ENCODE measurements at places on chromosomes 6 and 20.

GRCh38 chr6:98657764-98658163, 176.6 kb upstream of the POU3F2 start:
- DNase-seq = no peak

- DNase-seq = no peak
Observed at GRCh38 chr6:158066136-158066781, 84.6 kb downstream of the SYNJ2 start.

GRCh38 chr20:32315891-32316290, 38.4 kb downstream of the KIF3B start:
- no peak for DNase-seq

GRCh38 chr6:82088978-82089771, 158.4 kb downstream of the IBTK start:
- no peak for DNase-seq

GRCh38 chr20:38250609-38251008, 9.9 kb downstream of the KIAA1755 start:
- DNase-seq = no peak

- no peak for DNase-seq
Observed at GRCh38 chr6:161356167-161356854, 82.5 kb upstream of the AGPAT4 start.

DNA sequence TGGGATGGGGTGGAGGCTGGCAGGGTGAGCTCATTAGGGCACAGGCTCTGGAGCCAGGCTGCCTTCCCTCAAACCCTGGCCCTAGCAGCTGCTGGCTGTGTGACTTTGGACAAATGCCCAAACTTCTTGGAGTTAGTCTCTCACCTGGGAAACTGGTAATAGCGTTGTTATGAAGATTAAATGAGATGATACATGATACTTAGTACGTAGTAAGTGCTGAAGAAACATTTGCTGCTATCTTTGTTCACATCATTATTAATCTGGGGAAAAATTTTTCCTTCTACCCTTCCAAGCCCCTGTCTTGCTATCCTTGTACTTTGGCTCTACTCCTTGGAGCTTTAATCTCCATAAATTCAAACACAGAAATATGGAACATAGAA, 22.3 kb upstream of the PPARD start:
- no peak for DNase-seq

- DNase-seq = no peak
Observed at GRCh38 chr6:32212076-32212760, 11.6 kb downstream of the NOTCH4 start.

GRCh38 chr6:138105880-138106664, 1.1 kb downstream of the PERP start:
- DNase-seq = no peak

DNA sequence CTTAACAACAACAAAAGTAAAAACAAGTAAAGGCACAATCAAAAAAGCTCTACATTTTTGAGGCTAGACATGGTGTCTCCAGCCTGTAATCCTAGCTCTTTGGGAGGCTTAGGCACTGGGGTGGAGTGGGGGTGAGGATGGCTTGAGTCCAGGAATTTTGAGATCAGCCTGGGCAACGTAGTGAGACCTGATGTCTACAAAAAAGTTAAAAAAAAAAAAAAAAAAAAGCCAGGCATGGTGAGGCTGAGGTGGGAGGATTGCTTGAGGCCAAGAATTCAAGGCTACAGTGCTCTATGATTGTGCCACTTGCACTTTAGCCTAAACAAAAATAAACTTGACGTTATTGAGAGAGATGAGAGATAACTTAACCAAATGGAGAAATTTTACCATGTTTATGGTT, 60.1 kb downstream of the QKI start:
- DNase-seq = no peak

GRCh38 chr20:49928411-49929141, 7.6 kb upstream of the RNF114 start:
- peak; percentile 64 for DNase-seq

- no peak for DNase-seq
Observed at GRCh38 chr20:61778495-61778863, 287.2 kb downstream of the TAF4 start.

- DNase-seq = no peak
Observed at GRCh38 chr20:17345321-17345720, 118.5 kb downstream of the PCSK2 start.

DNA sequence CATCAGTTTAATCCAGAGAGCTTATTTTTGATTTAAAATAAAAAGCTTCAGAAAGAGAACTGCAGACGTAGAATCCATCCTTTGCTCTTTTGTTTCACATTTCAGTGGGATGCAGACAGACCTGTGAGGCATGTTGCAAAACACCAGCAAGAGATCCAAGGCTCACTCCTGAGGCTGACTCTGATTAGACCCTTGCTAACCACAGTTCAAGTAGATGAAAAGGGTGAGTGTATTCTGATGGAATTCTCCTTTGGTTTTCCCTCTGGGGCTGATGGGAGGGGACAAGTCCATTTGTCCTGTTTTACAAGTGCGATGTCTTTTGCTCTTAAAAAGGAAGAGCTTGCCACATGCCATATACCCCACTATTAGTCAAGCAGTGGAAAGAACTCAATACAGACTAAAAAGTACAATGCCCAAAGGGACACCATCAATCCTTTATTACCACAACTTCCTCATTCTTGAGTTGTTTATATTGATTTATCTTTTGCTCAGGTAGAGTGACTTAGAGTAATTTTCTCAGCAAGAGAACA, 772.7 kb downstream of the MAFB start:
- DNase-seq = no peak

DNA sequence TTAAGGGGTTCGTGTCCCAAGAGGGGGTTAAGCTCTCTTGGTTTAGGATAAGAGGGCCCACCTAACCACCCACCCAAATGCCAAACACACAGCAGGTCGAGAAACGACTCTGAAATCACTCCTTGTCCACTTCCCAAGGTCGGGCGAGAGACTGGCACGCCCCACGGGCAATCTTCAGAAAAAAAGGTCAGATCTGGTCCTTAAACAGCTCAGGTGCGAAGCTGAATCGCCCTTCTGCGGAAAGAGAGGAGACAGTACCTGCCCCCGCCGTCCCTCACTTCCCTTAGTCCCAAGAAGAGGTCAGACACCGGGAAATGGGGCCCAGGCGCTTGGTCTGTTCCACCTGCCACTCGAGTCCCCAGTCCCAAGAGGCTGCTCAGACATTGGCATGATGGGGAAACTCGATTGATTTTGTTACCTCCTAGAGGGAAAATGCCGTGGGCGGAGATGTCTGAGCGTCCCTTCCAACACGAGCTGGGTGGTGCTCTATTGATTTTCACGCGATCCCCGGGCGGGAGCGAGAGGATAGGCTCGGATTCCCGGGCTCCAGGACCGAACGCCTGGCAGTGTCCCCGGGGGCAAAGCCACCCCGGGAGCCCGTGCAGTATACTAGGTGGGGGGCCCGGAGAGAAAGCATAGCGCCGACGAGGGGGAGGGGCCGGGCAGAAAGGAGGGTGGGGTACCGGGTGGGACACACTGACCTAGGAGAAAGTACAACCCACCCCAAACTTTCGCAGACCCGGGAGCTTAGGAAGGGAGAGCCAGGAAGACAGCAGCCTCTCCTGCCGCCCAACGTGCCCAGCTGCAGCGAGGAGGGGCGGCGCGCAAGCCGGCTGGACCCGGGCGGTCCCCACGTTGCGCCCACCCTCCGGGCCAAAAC, 1.1 kb upstream of the SAMD5 start:
- DNase-seq = no peak

DNA sequence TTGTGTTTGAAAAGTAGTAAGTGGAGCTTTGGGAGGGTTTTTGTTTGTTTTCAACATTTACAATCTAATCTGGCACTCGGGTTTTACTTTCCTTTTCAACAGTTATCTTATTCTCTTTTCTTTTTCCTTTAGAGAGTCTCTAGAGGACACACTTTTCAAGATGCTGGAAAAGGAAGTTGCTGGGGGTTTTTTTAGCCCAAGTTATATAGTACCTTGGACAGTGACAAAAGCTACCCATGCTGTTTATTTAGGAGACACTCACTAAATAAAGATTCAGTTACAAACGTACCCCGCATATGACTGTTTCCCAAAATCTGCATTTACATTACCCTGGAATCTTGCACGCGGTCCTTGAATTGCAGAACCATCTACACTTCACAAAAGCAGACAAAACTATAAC, 78.8 kb downstream of the MAP7 start:
- no peak for DNase-seq

GRCh38 chr6:101614774-101615173, 221.3 kb downstream of the GRIK2 start:
- no peak for DNase-seq

- no peak for DNase-seq
Observed at GRCh38 chr6:82056567-82056966, 191.0 kb downstream of the IBTK start.

DNA sequence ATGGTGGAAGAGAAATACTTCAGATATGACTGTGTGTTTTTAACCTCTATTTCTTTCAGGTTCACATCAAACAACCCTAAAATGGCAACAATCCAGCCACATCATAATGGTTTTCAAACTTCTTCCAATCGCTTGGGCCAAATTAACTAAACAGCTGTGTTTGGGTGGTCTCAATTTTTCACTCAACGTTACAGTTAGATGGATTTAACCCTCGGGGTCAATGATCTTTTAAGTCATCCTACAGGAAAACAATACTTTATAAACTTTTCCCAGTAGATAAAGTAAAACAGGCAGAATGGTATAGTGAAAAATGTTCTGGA, 60.4 kb downstream of the EPB41L2 start:
- no peak for DNase-seq

- no peak for DNase-seq
Observed at GRCh38 chr6:106051226-106051625, 34.9 kb upstream of the PRDM1 start.

- DNase-seq = no peak
Observed at GRCh38 chr6:43014434-43014909, 423 bp downstream of the KLHDC3 start.

- no peak for DNase-seq
Observed at GRCh38 chr6:23319582-23319981, 750.2 kb downstream of the HDGFL1 start.

- DNase-seq = no peak
Observed at GRCh38 chr6:42007286-42008137, 42.8 kb upstream of the TAF8 start.

- DNase-seq = no peak
Observed at GRCh38 chr20:20073801-20074371, 21.6 kb downstream of the CFAP61 start.

GRCh38 chr6:1081551-1082284, 230.2 kb upstream of the FOXQ1 start:
- DNase-seq = no peak

DNA sequence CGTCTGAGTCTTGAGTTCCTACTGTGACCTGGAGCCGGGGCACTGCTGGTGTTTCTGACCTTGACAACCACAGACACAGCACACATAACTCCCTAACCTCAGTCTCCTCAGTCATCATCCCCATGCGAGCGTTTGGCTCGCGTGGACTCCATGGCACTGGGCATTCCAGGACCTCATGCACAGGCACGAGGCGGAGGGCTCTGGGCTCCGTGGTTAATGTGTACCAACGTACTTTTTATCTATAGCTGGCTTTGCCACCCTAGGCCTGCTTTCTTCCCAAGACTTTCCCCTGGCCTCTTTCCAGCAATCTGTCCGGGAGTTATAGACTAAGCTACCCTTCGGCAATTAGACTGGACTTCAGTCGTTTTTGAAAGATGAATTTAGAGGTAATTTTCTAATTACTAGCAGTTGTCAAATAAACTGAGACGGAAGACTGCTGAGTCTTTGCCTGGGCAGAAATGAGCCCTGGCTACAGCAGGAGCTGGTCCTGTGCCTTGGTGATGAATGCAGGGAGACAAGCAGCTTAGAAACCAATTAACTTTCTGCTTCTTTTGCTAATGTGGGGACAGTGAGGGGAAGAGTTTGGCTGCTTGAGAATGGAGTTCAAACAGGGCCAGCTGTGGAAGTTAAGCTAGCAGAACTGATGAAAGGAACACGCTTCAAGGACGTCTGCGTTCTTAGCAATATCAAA, 16.1 kb upstream of the CTCFL start:
- DNase-seq = no peak

- DNase-seq = no peak
Observed at GRCh38 chr20:46108976-46109375, 9.1 kb upstream of the CD40 start.

GRCh38 chr20:48932375-48932941, 10.9 kb downstream of the ARFGEF2 start:
- no peak for DNase-seq

DNA sequence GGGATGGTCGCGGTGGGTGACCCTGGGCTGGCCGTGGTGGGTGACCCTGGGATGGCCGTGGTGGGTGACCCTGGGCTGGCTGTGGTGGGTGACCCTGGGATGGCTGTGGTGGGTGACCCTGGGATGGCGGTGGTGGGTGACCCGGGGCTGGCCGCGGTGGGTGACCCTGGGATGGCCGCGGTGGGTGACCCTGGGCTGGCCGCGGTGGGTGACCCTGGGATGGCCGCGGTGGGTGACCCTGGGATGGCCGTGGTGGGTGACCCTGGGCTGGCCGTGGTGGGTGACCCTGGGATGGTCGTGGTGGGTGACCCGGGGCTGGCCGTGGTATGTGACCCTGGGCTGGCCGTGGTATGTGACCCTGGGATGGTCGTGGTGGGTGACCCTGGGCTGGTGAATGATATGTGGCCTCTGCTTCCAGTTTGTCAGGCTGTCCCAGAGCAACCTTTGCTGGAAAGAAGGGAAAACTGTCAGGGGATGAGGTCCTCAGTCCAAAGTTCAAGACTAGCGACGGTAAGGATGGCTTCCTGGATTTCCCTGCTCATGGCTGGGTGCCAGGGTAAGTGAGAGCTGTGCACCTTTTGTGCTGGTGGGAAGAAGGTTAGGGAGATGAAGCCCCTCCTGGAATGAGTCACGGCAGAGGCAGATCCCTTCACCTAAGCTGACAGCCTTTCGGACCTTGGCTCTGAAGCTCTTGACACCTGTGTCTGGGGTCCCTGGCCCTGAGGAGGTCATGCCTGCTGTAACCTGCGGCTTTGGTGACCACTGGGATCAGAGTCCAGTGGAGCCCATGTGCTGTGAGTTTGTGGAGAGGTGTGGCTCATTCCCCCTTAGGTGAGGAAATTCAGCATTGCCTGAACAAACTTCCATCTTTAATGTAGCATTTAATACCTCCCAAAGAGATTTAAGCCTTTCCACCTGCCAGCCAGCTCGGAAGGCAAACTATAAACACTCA, 19.1 kb upstream of the PCMTD2 start:
- no peak for DNase-seq

DNA sequence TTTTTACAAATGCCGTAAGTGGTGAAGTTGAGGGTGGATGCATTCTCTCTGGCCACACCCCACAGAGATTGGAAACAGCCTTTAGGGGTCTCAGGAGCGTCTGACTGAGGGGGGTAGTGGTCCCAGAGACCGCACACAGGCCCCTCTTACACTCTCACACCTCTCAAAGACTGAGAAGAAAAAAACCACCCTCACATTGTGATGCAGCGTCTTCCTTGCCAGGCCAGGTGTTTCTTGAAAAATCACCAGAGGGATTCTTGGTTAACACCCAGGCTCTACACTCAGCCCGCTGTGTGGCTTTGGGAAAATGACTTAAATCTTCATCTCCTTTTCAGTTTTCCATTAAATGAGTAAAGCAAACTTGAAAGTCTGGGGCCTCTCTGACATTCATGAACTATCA, 115.8 kb upstream of the SPTLC3 start:
- no peak for DNase-seq

- DNase-seq = no peak
Observed at GRCh38 chr20:21607971-21608725, 94.3 kb upstream of the NKX2-2 start.

Data from activated naive CD4-positive, alpha-beta T cell (primary cell).